ENCODE measurements at places on chromosomes 12 and 14.

DNA sequence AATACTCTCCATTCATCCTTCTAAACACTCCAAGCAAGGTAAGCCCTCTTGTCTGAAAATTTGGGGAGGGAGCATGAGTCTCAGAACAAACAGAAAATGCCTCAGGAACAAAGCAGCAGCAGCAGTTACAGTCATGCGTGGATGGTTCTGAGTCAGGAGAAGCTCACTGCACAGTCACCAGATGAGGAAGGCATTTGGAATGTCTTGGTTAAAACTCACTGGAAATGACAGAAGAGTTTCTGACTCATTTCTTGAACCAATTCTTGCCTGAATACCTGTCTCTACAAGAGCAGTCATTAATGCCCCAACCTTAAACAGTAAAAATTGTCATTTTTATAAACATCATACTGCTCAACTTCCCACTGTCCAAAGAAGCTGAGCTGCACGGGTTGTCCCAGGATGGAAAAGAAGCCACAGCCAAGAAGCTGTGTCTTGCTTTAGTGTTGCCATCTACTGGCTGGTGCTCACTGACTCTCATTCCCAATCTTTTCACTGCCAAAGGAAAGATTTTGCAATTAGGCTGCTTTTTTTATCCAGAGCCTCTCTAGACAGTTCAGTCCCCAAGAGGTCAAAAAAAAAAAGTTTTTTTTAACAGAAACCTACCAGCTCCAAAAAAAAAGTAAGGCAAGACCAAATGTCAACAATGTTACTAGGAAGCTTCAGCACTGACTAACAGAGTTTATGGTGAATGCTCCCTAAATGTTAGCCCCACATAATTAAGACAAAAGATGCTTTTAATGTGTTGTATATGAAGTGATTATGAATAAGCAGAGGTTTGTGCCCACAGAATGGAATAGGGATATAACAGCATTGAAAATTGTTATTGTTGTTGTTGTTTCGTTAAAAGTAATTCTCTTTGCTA lies 40.4 kb downstream of the KICS2 start:
- no peak for ATAC-seq

DNA sequence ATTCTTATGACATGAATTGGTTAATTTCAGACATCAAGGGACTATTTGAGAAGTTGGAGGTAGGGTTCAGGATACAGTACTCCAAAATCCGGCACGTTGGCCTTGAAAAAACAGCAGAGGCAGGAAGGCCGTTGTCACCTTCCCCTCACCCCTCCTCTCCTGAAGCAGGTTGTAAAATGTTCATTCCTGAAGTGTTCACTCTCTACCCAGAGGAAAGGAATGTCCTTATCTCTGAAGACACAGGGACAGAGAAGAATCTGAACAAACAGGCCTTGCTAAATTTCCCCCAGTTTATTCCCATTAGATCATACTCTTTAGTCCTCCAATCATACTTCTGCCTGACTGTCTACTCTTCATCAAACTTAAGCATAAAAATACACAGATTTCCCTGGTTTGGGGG lies 313.6 kb downstream of the ZFP36L1 start:
- no peak for ATAC-seq

DNA sequence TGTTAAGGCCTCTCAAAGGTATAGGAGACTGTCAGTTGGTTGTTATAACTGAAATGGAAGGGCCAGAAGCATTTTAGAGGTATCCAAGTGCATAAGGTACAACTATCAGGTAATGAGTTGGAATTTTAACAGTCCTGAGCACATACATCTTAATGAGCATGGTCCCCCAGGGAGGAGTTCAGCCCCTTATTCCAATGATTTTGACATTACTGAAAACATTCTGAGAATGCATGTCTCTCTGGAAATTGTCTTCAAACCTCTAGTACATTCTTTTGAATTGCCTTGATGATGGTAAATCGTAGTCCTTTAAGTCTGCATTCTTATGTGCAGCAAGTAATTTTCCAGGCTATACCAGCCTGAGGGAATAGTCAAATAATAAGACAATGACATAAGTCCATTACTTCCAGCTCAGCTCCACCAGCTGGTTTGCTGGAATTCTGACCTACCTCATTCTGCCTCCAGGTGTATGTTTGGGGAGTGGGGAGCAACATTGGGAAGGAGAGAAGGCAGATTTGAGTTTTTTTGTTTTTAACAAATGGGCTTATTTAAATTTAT lies 239.2 kb downstream of the MSRB3 start:
- ATAC-seq = no peak

GRCh38 chr14:101499513-101499912 lies 61.8 kb upstream of the DIO3 start:
- no peak for ATAC-seq

DNA sequence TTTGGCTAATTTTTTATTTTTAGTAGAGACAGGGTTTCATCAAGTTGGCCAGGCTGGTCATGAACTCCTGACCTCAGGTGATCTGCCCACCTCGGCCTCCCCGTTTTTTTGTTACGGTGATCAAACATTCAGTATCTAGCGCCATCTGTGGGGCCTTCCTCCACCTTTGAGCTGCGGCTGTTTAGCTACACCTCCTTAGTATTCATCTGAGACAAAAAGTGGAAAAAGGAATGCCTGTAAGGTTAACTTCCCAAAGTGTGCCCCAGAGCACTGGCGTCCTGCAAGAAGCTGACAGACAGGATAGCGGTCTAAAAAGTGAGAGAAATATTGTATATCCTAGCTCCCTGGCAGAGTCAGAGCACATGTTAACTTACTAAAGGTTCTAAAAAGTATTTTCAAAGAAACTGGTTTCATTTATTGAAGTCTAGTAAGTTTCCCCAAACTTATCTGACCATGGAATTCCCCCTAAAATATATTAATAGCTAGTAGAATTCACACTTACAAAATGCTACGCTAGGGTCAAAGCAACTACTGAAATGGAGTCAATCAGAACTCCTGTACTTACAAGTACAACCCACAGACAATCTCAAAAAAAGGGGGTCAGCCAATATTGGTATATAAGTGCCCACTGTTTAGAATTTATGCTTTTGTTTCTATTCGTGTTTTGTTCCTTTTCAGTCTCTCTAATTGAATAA lies 59.1 kb downstream of the DUSP16 start:
- peak; percentile 19 for ATAC-seq

DNA sequence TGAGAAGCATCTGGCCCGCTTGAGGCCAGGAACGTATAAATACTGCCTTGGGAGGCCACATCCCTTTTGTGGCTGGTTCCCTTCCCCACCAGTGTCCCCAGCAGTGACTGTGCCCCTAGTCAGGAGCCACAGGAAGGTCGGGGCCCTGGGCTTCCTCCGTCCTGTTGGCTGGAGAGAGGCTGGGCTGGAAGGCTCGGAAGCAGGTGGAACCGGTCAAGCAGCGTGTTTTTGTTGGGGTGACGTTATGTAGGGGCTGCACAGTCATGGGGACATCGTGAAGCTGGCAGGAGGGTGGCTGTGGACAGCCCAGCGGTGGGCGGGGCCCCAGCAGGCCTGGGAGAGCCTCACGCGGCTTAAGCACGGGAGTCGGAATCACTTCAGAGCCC lies 10.1 kb downstream of the XRCC3 start:
- no peak for ATAC-seq

- no peak for ATAC-seq
These were observed 315.6 kb upstream of the PRKD1 start for GRCh38 chr14:30243207-30243606.

- ATAC-seq = no peak
These were observed 6.4 kb upstream of the ARF6 start for GRCh38 chr14:49886523-49886922.

DNA sequence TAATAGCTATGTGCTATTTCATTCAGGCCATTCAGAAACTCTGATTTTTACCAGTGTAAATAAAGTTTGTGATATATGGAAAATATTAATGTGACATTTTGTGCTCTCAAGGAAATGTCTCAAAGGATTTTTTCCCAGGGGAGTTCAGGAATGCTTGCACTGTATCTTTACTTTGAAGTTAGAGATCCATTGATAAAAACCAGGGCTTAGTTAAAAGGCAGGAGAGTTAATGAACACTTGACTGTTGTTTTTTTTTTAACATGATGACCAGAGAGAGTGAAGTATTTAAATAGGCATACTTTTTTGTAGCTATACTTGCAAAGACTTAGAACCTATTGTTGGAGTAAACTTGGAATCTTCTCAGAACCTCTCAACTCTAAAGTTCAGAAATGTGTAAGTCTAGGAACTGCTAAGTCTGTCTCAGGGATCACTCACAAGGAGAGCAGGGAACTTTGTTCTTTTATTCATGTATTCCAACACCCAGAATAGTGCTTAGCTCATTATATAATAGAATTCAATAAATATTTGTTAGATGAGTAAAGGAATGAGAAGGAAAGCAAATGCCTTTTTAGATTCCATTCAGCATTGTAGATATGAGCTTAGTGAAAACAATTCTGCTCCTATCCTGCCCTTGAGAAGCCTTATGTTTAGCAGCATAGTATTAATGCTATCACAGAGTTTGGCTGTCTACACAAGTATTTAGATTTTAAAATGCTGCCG lies 117.5 kb downstream of the DAAM1 start:
- ATAC-seq = no peak

GRCh38 chr14:95255013-95255412 lies 64.7 kb downstream of the CLMN start:
- no peak for ATAC-seq

DNA sequence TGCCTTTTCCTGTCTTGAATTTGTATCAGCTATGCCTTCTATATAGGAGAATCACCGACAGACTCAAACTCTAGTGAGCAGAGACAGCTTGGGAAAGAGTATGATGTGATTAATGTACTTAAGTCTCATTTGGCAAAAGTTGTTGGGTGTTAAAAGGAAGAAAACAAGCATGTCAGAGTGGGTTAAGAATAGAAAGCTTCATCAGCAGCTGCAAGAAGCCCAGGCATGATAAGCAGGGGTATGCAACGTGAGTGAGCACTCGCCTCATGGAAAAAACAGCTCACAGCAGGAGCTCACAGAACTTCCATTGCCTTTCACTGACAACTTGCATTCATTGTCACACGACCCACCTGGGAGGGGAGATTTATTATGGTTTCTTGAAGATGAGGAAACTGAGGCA lies 35.9 kb upstream of the WNK1 start:
- peak; percentile 73 for ATAC-seq

DNA sequence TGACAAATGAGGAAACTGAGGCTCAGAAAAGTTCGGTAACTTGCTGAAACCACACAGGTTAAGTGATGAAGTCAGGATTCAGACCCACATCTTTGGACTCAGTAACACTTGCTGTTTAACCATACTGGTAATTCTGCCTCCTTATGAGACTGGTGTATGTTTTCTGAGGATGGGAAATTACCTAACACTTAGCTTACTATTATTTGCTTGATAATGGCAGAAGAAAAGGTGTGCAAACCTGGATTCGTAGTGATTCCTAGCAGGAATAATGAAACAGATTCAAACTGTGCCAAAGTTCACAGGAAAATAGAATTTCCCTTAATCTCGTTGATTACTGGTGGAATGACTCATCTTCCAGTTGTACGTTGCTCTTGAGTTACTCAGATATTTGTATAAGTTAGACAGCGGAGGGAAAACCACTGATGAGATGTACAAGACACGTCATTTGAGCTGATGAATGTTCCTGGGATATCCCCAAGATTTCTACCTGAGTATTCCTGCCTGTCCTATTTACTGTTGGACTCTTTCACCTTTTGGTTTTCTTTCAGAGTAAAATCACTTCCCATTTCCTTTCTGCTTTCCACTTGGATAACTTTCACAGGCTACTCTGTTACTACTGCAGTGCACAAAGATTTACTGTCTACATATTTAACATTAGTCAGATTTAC lies 37.5 kb downstream of the PRORP start:
- peak; percentile 63 for ATAC-seq

DNA sequence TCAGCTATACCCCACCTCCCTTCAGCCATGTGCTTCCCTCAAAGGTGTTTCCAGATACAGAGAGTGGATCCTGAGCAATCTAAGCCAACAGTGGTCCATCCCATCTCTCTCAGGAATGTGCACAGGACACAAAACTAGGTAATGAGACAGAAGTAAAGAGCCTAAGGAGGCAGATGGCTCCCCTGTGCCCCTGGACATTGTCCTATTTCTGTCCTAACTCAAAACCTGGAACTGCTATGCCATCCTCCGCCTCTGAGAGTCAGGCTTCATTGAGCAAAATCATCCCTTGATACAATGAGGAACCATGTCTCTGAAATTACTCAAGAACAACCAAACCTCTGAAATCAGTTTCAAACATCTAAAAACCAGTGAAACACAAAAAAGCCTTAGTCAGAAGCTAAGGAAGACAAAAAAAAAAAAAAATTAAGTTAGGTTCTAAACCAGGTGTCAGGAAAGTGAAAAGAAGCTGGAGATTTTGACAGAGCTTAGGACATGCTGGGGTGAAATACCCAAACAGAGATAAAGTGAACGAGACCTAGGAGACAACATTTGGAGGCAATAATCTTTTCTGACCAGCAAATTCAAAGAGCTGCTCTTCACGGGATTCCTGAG lies 200.3 kb upstream of the PLEKHG7 start:
- ATAC-seq = peak; percentile 62

GRCh38 chr12:65637774-65638173 lies 186.5 kb upstream of the HMGA2 start:
- ATAC-seq = no peak

- ATAC-seq = no peak
These were observed 12.9 kb downstream of the CEP170B start for GRCh38 chr14:104877806-104878550.

GRCh38 chr14:99603471-99604277 lies at the start of gene CCDC85C:
Gene CCDC85C, minus strand, starts transcription at chr14:99604207. Its CDS starts 248 bp downstream, at chr14:99603959.
- no peak for ATAC-seq

- ATAC-seq = no peak
These were observed 1.5 kb upstream of the KCNH3 start for GRCh38 chr12:49537231-49537751.

GRCh38 chr14:72745991-72746980 lies 147.6 kb downstream of the DPF3 start:
- ATAC-seq = no peak

GRCh38 chr12:115451780-115452736 lies 768.1 kb upstream of the TBX3 start:
- ATAC-seq = no peak
